ENCODE measurements at places on chromosomes 6 and 20. TPM values are rescaled to one million over a fixed set of nuclear protein-coding genes. Genes with fewer than 3 reads are reported as not detected.

DNA sequence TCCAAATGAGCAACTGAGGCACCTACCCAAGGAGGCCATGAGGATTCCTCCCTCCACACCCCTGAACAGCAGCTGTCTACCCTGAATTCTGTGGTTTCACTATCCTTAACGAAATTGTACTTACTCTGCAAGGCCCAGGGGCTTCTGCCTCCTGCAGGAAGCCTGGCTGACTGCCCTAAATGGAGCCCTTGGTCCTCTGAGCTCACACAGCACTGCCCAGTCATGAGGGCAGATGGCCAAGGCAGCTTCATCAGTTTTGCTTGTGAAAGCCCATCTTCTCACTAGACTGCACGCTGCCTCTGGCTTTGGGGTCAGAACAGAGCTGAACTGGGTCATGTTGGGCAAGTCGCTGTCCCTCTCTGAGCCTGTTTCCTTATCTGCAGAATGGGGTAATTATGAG is 26.4 kb upstream of the SIRPA start:
- DNase-seq = no peak

DNA sequence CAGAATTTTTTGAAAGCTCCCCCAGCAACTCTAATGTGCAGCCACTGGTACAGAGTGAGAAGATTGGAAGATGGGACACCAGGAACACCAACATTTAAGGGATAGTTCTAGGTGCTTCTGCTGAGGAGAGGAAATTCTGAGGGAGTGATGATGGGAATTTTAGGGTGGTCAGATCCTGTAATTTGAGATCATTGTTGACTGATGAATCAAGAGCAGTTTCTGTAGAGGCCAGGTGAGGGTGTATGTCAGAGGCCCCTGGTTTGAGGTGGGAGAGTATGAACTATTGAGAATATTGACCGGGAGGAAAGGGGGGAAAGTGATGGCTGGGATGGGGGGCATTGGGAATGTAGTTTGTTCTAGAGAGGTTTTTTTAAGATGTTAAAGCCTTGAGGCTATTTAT is 47.2 kb downstream of the PTPRA start:
- no peak for DNase-seq

- DNase-seq = peak; percentile 84
These were observed at the start of gene HTR1E for GRCh38 chr6:86937219-86938079. Gene HTR1E, plus strand, starts transcription at chr6:86937528. Its CDS starts 77,807 bp downstream, at chr6:87015335.

DNA sequence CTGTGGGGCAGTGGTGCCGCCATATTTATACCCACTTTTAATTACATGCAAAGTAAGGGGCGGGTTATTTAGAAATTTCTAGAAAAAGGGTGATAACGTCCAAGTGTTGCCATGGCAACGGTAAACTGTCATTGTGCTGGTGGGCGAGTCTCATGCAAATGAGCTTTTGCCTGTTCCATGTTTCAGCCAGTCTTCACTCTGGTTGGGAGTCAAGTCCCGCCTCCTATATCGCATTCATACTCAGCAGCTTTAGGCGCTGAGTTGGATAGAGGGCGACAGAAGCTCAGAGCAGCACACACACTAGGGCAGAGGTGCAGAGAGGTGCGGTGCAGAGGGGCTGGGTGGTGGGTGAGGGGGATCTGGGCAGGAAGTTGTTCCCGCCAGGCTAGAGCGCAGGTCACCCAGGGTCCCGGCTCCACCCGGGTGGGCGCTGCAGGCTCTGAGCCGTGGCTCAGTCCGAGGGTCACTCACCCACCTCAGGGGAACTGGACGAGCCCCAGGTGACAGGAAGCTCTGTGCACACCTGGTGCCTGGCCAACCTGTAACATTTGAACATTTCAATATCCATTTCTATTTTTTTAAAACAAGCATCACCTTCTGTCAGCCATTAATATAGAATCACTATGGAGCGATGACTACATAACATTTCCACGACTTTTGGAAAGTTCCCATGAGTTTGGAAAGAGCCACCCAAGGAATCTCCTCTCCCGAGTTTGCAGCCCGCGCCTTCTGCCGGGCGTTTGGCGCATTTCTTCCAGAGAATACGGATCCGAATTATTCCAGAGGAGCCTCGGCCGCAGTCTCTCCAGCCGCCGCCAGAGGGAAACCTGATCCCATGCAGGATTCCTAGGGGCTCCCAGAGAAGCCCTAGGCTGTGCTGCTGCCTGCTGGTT is 89.1 kb upstream of the PHACTR3 start:
- DNase-seq = peak; percentile 92

GRCh38 chr6:33442283-33442682 is 12.1 kb upstream of the ZBTB9 start:
- DNase-seq = no peak

DNA sequence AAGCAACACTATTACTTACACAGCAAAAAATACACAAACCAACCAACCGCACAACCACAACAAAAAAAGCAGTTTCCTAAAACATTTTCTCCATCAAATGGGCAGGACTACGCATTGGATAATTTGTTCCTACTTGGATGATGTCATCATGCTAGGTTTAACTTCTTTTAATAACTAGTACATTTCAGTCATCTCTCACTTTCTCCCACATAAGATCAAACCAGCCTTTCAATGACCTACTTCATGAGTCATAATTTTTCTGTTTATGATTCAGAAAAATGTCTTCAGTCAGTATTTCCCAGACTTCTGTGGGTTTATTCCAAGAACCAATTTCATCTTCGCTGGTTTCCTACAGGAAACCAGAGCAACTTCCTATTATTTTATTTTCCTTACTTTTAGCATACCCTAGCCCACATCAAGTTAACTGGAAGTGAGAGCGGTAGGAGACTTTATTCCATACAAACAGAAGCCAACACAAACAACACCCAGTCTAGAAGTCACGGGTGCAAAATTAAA is 134.2 kb downstream of the GMDS start:
- no peak for DNase-seq

GRCh38 chr20:58374906-58375758 is 13.9 kb upstream of the VAPB start:
- DNase-seq = no peak

- no peak for DNase-seq
These were observed 5.2 kb upstream of the VEGFA start for GRCh38 chr6:43764772-43765171.

DNA sequence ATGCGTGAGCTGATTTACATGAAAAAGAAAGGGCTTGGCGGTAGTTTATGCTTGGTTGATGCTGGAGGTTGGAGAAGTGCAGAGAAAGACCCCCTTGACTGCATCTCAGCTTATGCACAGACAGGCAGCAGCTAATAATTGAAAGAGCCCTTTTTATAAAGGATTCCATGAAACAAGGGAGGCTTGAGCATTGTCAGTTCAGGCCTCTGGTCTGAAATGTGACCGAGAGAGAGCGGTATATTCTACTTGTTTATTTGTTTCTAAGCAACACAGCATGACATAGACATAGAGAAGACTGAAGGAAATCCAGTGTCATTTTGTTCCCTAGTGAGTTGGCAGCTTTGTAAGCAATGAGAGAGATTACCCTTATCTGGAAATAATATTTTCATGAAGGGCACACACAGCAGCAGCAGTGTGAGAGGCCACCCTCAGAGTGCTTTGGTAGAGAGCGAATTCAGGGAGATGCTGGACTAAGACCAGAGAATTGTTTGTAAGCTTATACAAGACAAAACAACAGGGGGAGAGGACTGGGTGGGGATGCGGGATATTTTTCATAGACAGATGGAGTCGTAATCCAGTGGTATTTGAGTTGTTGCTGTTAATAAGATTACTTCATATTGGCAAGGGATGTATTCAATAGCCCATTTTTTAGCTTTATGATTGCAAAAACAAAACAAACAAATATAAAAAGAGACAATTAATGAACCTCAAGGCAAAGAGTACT is 34.6 kb upstream of the LAMA2 start:
- DNase-seq = no peak

DNA sequence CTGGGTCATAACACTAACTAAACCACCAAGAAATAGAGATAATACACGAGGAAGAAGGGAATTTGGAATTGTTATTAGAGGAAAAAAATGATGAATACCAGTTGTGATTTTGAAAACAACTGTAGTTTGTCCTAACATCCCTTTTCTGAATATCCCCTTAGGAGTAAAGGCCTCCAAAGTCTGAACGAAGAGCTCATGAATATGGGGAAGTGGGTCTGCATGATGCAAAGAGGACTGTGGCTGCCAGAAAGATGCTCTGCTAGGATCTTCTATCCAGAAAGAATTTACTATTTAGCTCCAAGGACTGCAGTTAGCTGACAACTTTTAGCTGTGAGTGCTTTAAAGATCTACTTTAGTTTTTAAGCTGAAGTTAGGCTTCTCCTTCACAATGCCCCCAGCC is 308.8 kb upstream of the HS3ST5 start:
- DNase-seq = no peak

DNA sequence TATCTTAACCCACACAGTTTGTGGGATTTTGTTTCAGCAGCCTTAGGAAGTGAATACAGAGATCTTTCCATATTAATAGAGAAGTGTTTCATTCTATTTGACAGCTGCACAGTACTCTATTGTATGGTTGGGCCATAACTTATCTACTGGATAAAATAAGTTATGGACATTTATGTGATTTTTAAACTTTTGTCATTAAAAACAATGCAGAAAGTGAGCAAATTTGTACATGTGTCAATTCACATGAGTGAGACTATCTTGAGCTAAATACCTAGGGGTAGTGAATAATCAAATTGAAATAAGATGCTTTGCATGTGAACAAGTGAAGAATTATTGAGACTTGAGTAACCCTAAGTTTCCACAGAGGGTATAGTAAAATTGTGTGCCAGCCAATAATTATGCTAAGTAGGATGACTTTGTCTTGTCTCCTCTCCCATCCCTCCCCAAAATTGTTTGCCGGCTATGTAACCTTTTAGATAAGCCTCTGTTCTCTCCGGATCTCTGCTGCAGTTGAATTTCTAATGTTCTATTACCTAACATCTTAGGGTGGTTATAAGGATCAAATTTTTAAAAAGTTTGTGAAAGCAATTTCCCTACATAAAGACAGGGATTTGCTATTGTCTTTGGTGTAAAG is 33.3 kb upstream of the TPBG start:
- no peak for DNase-seq

The COL11A2 gene
- total RNA-seq = 3.8 TPM

The SLC17A3 gene
- total RNA-seq = not detected

The IL17A gene
- total RNA-seq = not detected

The CD83 gene
- 0.34 TPM for total RNA-seq

The FIG4 gene
- total RNA-seq = 15.4 TPM

The RAET1E gene
- not detected for total RNA-seq

Data from glutamatergic neuron (in vitro differentiated cells).